ENCODE measurements at places on chromosomes 5 and 9.

DNA sequence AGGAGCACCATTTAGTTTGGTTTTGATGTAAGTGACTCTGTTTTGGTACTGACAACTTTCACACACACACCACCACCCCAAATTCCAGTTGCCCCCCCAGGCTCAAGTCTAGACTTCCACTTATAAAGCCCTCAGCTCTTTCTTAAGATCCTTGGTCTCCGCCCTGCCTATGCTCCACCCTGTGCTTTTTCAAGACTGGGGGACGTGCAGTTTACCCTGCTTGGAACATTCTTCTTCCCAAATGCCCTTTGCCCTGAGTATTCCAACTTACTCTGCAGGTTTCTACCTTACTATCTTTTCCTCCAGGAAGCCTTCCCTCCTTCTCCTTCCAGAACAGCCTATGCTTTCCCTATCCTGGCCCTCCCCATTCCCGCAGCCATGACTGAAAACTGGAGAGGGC is 1.5 kb upstream of the TRIM14 start:
- no peak for DNase-seq

- no peak for DNase-seq
Observed at GRCh38 chr9:36991516-36992134, 42.4 kb downstream of the PAX5 start.

GRCh38 chr5:10434392-10434791 is 7.3 kb upstream of the ROPN1L start:
- no peak for DNase-seq

- DNase-seq = no peak
Observed at GRCh38 chr5:107425541-107426031, 245.2 kb downstream of the EFNA5 start.

GRCh38 chr5:60262576-60263295 is 369.2 kb upstream of the PDE4D start:
- DNase-seq = no peak

- DNase-seq = no peak
Observed at GRCh38 chr9:116286297-116286696, 132.7 kb downstream of the PAPPA start.

- no peak for DNase-seq
Observed at GRCh38 chr5:149820536-149821510, 90.7 kb downstream of the PPARGC1B start.

DNA sequence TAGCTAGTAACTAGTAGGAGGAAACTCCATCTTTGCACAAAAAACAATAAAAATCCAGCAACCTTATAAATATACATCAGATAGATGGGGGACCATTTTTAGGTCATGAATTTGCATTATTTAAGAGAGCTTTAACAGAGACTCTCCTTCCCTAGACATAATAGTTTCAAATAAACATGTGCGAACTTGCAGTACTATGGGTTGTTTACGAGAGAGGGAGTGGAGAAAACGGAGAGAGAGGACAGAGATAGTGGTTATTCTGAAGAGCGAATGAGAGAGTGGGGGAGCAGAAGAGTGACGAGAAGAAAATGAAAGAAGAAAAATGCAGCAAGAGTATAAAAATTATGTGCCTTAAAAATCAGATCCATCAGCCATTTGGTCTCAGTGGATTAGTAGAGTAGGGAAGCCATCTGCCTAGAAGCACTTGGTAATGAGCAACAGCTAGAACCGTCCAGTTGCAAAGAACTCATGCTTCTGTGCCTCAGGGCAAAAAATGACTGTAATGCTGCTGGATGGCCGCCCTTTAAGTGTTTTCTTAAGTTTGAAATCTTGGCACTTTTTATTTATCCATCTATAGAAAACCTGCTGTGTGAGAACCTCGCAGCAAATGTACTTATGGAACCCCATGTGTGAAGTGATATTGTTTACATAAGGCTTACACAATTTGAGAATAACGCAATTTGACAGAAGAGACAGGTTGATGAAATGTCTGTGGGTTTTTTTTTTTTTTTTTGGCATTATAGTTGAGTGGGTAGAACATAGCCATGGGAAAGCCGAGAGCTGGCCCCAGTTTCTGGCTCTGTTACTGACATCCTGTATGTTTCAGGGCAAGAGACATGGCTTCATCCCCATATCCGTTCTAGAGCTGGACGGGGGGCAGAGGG is 95.6 kb upstream of the ZNF608 start:
- no peak for DNase-seq

- no peak for DNase-seq
Observed at GRCh38 chr5:109468288-109468676, 58.5 kb upstream of the PJA2 start.

DNA sequence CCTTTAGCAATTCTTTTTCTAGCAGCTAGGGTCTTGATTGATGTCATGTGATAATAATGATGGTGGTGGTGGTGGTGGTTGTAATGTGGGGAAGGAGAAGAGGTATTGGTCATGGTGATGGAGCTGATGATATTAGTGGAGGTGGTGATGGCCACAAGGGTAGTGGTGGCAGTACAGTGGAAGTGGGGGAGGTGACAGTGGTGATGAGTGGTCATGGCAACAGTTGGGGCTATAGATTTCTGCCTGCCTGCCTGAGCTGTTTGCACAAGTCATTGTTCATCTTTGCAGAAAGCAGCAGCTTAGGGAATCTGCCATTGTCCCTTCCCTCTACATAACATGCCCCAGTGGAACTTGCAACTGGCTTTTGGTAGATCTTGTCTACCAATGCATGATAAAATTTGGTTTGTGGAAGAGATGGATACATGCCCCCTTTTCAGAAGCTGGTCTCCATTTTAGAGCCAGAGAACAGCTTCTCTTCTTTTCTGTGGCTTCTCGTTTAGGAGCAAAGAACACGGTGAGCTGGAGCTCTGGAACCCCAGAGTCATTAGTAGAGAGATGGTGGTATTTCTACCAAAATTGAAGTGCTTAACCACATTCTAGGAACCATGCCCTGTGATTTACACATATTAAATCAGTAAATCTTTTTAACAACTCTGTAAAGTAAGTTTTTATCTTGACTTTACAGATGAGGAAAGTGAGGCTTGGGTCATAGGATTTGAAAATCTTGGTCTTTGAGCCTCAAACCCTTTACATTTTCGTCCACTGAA is 100.3 kb downstream of the AOPEP start:
- DNase-seq = no peak

DNA sequence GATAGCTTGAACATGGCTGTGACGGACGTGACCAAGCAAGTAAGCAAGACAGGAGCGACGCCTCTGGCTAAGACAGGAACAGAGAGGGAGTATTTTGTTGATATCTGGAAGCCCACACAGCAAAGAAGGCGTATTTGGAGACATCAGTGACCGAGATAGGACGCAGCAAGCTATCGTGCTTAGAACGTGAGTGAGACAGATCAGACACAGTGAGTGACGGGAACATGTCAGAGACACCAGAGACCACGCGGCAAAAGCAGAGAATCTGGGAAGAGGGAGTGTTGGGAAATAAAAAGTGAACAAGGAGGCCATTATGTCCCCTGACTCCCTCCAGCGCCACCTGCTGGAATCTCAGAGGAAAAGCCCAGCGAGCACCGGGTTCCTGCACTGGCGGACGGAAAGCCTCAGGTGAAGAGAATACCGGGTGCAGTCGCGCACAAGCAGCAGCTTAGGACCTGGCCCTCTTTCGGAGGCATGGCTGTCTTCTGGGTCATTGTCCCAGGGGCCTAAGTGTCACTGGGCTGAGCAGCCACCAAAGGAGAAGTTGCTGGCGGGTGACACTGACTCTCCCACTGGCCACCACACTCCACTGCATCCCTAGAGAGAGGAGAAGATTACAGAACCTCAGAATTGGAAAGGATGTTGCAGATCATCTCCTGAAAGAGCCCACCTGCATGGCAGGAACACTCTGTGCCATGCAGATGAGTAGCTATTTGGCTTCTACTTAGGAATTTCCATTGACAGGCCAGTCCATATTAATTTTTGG is 99.1 kb downstream of the FBXO38 start:
- DNase-seq = peak; percentile 84

DNA sequence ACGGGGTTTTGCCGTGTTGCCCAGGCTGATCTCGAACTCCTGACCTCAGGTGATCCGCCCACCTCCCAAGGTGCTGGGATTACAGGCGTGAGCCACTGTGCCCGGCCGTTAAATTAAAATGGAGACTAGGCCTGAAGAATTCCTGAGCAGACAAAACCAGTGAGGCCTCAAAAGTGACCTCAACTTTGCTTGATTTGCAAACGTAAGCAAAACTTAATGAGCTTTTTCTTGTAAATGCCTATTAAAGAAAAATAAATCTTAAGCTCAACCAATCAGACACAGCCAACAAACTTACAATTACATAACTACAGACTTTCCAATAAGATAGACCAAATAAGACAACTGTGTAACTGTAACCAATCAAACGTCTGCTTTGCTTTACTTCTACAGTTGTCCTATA is 111.3 kb upstream of the SEMA6A start:
- DNase-seq = no peak

DNA sequence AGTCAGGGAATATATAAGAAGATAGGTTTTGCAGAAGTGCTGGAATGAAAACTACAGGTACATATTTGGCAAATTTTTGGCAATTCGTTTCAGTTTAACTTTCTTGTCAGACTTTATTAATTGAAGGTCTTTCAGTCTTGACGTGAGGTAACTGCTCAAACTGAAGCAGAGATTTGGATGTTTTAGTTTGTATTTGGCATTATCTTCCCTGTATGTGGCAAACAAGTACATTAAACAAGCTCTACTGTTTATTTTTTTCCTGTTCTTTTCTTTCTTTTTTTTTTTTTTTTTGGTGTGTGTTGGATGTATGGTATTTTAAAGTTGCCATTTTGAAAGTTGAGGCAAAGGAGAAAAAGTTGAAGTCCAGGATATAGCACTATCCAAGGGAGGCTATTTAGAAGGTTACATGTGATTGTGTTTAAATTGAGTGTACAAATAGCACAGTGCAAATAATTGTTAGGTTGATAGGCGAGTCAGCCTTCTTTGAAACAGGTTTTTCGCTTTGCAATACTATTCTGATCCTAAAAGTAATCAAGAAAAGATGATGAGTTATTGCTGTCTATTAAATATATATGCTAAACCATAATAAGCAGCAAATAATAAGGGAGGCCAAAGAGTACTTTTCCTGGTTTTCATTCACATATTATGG is 2.2 kb downstream of the PBX3 start:
- no peak for DNase-seq

DNA sequence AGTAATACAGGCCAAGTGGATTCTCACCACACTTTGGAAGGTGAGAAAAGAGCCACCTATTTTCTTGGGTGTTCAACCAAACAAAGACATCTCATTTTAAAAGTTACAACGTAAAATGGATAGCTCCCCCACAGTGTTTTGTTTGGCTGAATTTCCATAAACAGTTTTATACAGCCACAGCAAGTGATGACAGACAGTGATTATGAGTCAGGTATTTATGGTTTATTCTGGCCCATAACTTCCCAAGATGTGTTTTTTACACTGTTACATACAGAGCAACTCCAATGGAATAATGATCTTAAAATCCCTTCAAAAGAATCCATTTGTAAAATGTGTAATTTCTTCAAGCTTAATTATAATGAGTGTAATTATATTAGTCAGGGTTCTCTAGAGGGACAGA is 421.3 kb downstream of the TLE1 start:
- DNase-seq = no peak

DNA sequence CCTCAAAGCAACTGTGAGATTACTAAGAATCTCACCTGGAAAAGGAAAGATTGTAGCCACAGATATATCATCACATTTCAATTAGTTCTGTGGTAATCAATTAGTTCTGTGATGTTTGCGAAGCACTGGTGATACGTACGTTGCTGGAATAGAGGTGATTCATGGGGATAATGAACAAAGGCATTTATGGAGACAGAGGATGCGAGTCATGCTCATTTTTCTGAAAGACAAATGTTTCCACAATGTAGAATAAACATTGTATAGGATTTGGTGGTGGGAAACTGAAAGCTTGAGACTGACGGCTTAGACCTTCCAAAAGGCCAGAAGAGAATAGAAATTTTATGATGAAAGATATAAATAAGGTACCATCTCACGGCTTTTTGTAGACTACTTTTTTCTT is 507.3 kb upstream of the TYRP1 start:
- no peak for DNase-seq

- no peak for DNase-seq
Observed at GRCh38 chr5:35117967-35118366, 70.2 kb upstream of the AGXT2 start.

DNA sequence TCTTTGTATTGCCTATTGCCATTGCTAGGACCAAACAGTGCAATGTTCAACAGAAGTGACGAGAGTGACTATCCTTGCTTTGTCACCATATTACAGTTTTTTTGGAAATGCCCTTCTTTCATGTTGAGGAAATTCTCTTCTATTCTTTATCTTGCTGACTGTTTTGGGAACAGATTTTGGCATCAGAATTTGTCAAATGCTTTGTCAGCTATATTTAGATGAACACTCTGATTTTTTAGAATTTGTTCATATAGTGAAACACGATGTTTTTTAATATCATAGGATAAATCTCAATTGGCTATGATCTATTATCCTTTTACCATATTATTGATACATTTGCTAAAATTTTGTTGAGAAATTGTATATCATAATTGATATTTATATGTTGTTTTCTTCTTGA is 31.4 kb downstream of the FBN2 start:
- no peak for DNase-seq

DNA sequence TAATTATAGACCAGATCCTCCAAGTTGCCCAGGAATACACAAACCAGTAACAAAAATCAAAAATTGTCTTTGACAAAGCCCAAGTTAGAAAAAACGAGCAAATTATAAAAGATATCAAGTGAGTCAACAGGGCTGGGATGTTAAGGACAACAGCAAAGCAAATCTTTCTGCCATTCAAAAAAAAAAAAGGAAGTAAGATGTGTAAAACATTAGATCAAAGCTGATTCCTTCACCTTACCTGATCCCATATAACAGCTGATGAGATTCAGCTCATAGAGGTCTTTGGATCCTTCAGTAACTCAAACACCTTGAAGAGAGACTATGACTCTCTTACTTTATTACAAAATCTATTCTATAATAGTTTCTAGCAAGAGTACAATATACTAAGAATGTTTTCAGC is 100.9 kb downstream of the STRBP start:
- no peak for DNase-seq

GRCh38 chr5:54736003-54736797 is 218.6 kb downstream of the SNX18 start:
- DNase-seq = no peak

Data from cardiac septum (tissue), 1 donor.